ENCODE measurements at places on chromosomes 13 and 19.

DNA sequence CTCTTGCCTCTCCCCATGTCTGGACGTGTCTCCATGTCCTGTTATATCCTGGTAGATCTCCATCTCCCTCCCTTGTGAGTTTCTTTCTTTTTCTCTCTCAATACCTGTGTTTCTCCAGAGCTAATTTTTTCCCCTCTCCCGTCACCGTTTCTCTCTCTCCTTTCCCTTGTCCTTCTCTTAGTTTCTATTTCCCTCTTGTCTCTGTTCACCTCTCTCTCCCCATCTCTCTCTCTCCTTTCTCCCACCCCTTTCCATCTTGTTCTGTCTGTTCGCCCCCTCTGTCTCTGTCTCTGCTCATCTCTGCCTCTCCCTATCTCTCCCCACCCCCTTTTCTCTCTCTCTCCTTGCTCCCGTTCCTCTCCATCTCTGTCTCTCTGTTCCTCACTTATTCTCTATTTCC is 13.0 kb downstream of the SLC8A2 start:
- no peak for DNase-seq

- DNase-seq, result no peak
These were observed 1.4 kb upstream of the TSHZ3 start for GRCh38 chr19:31350693-31351055.

DNA sequence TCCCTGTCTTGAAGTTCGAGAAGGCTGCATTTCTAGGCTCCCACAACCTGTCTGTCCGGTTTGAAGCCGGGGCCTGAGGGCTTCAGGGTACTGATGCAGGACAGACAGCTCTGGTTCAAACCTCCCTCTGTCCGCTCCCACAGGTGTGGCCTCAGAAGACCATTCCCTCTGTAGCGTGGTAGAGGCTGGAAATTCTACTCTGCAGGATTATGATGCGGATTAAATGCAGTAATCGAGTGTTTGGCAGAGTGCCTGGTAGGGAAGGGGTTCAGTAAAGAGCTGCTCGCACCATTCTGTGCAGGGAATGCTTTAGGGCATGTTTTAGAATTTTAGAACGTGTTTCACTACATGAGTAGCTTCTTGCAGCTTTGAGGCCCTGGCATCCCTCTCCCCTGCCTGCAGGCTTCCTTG is 30.5 kb downstream of the PPP1R37 start:
- DNase-seq, result no peak

DNA sequence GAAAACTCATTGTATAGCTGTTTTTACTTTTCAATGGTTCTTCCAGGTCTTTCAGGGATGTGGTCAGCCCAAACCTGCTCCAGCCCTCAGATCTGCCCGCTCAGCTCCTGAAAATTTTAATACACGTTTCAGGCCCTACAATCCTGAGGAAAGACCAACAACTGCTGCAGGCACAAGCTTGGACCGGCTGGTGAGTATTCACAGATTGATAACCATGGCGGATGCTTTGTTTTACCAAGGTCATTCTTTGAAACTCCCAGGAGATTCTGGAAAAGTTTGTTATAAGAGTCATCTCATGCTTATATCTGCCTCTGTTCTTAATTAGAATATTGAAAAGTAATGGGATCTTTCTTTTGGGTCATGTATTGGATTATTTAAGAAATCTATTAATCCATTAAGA is 173.5 kb downstream of the DCT start:
- DNase-seq, result no peak

DNA sequence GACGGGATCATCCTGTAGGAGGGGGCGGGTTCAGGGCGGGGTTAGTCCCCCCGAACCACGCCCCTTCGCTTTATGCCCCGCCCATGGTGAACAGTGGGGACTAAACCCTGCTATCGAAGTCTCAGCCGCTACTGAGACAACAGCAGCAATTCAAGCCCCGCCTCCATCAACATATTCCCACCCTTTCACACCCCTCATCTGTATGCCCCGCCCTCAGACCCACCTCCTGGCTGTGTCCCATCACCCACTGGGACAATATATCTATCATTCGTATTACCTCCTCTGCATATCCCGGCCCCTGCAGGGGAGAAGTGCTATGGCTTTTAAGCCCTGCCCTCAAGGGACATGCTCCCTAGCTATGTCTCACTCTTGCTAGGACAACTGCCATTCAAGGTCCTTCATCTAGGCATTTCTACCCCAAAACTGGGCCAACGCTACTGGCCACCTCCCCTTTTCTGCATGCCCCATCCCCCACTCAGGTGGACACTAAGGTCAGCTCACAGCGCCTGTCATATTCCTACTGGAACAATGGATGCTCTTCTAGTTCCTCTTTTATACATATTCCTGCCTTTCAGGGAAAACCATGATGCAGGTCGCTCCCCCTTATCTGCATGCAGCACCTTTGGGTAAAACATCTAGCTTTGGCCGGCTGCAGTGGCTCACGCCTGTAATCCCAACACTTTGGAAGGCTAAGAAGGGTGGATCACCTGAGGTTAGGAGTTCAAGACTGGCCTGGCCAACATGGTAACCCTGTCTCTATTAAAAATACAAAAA is 11.9 kb downstream of the LRFN1 start:
- DNase-seq, result peak; percentile 10

- DNase-seq, result no peak
These were observed 437.0 kb downstream of the SUCLA2 start for GRCh38 chr13:47564041-47564440.

GRCh38 chr13:112616586-112617362 is 28.8 kb upstream of the TUBGCP3 start:
- DNase-seq, result no peak

- no peak for DNase-seq
These were observed 4.6 kb downstream of the FAM187B start for GRCh38 chr19:35223862-35224505.

DNA sequence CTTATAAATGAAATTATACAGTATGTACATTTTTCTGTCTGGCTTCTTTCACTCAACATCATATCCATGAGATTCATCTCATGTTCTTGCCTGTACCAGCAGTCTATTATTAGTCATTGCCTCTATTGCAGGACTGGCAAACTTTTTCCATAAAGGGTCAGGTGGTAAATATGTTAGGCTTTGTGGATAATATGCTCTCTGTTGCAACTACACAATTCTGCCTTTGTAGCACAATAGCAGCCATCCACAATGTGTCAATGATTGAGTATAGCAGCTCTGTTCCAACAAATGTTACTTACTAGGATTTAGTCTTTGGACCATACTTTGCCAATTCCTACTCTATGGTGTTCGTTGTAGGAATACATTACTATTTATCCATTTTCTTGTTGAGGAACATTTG is 304.4 kb downstream of the DCT start:
- no peak for DNase-seq

DNA sequence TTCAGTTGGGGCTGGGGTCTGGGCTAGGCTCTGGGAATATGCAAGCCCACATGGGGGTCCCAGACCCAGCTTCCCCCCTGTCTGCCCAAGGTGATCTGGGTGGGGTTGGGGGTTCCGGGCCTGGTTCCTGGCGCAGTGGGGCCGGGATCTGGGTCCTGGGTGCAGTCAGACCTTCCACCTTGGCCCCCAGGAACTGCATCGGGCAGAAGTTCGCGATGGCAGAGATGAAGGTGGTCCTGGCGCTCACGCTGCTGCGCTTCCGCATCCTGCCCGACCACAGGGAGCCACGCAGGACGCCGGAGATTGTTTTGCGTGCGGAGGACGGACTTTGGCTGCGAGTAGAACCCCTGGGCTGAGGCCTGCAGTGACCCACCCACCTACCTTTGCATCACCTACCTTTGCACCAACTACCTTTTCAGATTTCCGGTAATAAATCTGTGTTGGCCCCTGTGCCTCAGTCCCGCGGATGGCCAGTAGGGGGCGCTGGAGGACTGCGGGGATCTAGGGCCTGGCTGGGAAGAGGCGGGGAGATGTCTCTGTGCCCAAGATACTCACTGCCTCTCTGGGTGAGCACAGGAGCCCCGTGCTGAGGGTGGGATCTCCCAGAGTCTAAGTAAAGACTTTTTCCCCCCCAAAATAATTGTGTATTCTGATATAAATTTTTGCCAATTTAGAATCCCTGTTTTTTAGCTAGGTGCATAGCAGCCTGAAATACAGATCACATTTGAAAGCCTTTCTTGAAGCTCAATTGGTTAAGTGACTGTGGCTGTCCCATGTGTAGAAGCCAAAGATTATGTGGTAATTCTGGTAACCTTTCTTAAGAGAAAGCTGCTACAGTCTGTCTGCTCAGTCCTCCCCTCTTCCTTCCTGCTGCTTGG is 11.5 kb upstream of the CYP4F3 start:
- DNase-seq, result peak; percentile 93

- DNase-seq, result no peak
These were observed 69.8 kb upstream of the STARD13 start for GRCh38 chr13:33355201-33355895.

DNA sequence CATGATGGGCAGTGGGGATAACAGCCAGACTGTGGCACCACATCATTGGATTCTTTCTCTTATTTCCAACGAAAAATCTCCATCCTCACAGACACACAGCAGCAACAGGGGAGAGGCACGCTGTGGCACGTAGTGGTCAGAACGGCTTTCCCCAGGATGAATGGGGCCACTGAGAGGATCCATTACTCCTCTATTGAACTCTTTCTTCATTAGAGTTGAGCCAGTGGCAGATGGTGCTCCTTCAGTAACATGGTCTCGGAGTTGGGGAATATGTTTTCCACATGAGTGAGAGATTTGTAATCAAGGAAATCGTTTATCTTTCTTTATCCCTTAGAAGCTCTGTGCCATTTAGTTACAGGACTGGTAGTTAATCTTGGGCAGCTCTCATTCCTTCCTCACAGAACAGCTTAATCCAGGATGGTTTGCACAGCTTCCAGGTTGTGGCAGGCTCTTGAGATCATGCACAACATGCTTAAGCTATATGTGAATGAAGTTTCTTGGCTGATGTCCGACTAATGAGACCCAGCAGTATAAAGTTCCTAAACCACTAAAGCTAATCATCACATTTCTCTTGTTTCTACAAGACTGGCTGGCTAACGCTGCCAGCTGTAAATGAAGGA is 180.5 kb upstream of the SLC10A2 start:
- no peak for DNase-seq

- DNase-seq, result no peak
These were observed 24.6 kb downstream of the FLT1 start for GRCh38 chr13:28470296-28470695.

GRCh38 chr13:35727881-35728280 is 251.4 kb upstream of the MAB21L1 start:
- DNase-seq, result no peak

All from cardiac septum (tissue), 1 donor.